ENCODE measurements at places on chromosomes 6 and 20.

DNA sequence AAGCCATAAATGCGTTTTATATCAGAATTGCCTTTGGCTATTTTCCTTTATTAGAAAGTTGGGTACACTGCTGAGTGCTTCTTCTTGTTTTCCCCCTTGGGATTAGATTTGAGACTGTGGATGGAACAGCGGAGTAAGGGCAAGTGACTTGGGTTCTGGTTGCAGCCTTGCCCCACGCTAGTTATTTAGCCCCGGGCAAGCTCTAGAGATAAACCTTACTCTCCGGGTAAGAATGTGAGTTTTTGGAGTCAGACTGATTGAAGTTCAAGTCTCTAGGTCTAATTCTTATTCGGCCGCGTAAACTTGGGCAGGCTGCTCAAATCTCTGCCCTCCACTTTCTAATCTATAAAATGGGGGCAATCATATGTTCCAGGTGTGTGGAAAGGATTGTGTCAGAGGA, 8.9 kb downstream of the TSHZ2 start:
- no peak for DNase-seq

DNA sequence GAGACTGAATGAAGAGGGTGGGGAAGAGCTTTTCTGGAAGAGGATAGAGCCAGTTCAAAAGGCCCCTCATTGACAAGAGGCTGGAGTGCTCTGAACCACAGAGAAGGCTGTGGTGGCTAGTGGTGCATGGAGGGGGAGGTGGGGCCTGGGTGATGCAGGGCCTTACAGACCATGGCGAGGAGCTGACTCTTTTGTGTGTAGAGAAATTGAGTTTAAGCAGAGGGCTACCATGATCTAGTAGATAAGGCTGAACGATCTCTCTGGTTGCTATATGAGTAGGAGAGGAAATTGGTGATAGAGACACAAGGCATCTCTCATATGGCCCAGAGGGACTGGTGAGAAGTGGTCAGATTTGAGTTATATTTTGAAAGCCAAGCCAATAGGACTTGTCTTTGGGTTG, 137.6 kb downstream of the UST start:
- no peak for DNase-seq

DNA sequence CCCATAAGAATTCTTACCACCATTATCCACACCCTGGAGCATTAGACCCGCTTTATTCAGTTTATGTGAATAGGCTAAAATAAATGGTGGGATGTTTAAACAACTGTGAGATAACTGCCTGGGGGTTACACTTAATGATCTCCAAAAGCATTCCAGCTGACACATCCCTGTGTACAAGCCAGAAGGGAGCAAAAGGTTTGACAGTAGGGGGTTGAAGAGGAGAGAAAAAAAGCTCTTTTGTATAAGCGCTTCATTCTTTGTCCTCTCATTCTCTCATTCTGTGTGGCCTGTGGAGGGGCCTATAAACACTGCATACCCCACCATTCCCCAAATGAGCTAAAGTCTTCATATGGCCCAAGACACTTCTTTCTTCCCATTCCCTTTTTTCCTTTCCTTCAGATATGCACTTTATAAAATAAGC, 30.8 kb upstream of the COL21A1 start:
- no peak for DNase-seq

GRCh38 chr6:159788276-159788675, 1.1 kb downstream of the TCP1 start:
- DNase-seq = no peak

DNA sequence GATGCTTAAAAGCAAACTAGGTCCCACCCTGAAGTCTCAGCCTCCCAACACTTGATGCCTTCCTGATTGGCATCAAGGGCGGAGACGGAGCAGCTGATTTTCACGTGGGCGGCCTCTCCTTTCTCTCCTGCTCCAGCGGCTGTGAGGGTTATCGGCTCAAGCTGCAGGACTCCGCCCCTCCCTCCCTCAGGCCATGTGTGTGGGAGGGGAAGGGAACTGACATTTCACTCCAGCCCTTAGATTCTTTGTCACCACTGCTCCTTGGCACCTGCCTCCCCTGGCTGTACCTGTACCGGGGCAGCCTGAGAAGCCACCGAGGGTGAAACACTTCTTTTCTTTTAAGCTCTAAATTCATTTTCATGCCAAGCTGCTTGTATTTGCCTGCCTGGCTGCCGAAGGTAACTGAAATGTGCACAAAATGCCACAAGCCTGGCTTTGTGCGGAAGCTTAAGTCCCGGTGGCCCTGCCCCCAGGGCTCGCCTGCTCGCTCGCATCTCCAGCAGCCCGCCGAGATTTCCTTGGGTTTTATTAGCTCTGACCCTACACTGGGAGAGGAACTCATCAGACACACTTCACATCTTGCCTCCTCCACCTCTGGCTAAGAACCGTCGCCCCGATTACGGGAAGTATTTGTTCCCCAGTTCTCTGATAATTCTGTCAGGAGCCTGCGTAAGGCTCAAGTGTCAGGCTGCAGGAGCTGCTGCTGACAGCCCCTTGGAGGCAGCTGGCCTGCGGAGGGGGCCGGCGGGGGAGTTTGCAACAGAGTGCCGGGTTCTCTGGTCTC, 9.6 kb upstream of the CPNE5 start:
- DNase-seq = no peak

DNA sequence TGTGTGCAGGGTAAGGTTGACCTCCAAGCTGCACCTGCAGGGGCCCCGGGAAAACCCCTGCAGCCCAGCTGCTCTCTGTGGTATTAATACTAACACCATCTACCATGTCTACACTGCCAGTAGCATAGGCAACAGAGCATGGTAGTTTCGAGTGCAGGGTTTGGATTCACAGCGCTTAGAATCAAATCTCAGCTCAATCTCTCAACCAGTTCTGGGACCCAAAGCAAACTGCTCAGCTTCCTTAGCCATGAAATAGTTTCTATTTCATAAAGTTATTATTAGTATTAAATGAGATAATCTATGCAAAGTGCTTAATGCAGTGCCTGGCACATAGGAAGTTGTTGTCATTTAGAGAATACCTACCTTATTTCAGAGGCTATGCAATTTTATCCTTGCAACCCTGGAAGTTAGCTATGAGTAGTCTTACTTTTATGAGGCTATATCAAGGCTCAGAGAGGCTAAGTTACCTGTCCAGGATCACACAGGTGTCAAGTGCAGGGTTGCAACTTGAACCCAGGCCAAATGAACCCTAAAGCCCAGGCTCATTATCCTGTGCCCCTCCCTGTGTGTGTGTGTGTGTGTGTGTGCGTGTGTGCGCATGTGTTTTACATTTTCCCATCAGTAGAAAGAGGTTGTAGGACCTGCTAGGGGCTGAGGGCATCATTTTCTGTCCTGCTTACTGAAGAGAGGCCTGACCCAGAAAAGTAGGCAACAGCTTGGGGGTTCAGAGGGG, 27.6 kb upstream of the MRPS18A start:
- no peak for DNase-seq

DNA sequence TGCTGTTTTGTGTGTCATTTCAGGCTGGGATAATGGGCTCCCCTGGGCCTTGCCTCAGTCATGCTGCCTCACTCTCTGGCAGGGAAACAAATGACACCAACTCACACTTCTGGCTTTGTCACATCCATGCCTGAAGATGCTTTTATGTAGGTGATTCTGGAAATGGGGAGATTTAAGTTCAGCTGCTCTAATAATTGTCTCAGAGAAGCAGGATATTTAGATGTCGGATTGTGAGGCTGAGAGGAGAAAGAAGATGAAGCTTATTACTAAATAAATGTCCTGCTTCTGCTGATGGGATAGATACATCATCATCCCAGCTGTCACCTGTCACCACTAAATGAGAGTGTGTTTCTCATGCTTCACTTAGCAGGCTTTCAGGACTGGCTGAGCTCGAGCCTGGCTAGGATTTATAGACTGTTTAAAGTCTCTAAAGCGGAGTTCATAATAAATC, 480.2 kb upstream of the SPTLC3 start:
- no peak for DNase-seq

GRCh38 chr6:36621371-36621855, 27.3 kb downstream of the SRSF3 start:
- DNase-seq = no peak

GRCh38 chr6:7241709-7242645, 71.0 kb downstream of the SSR1 start:
- peak; percentile 22 for DNase-seq

- peak; percentile 46 for DNase-seq
Observed at GRCh38 chr20:46293084-46293483, 15.2 kb downstream of the CDH22 start.

DNA sequence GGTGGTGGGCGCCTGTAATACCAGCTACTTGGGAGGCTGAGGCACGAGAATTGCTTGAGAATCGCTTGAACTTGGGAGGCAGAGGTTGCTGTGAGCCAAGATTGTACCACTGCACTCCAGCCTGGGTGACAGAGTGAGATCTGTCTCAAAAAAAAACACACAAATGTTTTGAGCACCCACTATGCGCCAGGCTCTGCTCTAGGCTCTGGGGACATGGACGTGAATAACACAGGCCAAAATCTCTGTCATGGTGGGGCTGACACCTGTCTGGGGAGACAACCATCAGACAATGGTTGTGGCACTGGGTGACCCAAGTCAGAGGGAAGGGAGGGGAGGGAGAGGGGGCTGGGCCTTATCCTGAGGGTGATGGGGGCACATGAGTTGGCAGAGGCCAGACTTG, 62.7 kb downstream of the UBE2V1 start:
- no peak for DNase-seq

GRCh38 chr6:257774-258173, 34.5 kb upstream of the DUSP22 start:
- no peak for DNase-seq

GRCh38 chr20:11459090-11459890, 458.4 kb upstream of the BTBD3 start:
- peak; percentile 86 for DNase-seq

GRCh38 chr6:146868671-146869209, 270.0 kb downstream of the ADGB start:
- no peak for DNase-seq

DNA sequence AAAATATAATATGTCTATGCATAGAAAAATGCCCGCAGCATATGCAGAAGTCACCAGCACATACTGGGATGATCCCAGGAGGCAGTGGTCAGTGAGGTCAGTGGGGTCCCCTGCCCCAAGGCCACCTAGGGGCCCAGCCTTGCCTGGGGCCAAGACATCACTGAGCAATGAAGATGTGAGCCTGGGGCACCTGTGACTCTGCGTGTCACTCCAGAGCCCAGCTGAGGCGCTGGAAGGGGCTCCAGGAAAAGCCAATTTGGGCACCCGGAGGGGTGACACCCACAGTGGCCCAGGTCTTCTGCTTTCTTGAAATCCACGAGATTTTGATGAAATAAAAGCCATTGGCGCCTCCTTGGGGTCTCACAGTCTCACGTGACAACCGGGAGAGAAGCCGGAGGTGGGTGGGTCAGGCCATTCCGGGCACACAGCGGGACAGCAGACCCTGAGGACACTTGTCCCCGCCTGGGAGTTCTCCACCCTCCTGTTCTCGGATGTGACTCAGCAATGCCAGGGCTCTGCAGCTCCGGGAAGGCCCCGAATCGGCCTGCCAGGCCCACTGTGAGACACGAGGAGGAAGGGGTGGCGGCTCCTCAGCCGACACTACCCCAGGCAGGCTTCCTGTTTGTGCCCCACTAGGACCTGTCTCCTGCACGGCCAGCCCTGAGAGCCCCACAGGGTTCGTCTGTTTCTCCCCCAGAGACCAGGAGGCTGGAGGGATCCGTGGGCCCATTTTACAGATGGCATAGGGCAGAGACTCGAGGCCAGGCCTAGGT, 24.4 kb upstream of the SLCO4A1 start:
- peak; percentile 64 for DNase-seq

- DNase-seq = no peak
Observed at GRCh38 chr20:25280051-25280573, 32.2 kb downstream of the PYGB start.

DNA sequence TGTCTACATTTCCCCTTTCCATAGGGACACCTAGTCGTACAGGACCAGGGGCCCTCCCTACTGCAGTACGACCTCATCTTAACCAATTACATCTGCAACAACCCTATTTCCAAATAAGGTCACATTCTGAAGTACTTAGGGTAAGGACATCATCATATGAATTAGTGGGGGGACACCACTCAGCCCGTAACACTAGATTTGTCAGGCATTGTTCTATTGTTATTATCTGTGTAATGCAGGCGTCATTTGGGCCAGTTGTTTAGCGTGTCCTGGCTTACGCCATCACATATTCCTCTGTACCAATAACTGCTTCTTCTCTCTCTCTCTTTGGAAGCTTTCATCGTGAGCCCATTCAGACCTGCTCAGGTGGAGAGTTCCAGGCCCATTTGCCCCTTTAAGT, 89.3 kb downstream of the CAP2 start:
- DNase-seq = no peak

- no peak for DNase-seq
Observed at GRCh38 chr6:147176795-147177194, 27.4 kb upstream of the STXBP5 start.

DNA sequence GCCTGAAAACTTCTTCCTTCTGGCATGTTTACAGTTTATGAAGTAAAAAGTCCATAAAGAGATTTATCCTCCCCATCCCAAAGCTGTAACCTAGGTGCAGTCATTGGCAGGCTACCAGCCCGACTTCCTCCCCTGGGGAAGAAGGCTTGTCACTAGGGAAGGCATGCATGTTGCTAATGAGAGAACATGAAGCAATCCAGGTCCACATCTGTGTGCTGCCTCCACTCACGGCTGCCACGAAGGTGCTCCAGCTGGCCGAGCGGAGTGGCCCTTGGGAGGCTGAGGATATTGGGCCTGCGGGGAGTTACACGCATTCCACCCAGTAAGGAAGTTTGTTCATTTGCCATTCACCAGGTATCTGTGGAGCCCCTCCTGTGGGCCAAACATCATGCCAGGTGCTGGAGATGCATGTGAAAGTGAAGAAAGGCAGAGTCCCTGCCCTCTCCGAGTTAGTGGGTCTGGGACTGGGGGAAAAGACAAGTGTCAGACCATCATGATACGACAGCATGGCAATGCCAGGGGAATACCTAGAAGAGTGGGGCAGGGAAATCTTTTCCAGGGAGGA, 257.0 kb downstream of the NRN1 start:
- no peak for DNase-seq

DNA sequence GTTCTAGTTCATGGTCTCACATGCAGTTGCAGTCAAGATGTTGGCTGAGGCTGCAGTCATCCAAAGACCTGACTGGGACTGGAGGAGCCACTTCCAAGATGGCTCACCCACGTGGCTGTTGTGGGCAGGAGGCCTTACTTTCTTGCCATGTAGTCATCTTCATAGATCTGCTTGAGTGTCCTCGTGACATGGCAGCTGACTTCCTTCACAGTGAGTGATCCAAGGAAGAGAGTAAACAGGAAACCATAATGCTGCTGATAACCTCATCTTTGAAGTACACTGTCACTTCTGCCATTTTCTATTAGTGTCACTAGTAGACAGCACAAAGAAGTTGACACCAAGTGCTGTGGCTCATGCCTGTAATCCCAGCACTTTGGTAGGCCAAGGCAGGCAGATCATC, 40.1 kb upstream of the AKIRIN2 start:
- peak; percentile 77 for DNase-seq
